Fibroblast of lung (primary cell): ENCODE measurements at places on chromosomes 4 and X. TPM values are rescaled to one million over a fixed set of nuclear protein-coding genes. Genes with fewer than 3 reads are reported as not detected.

GAGE12D gene
- total RNA-seq, result not detected in 2 replicates

ASB5 gene
- total RNA-seq, result 0.51 and 1.8 TPM in 2 replicates

XAGE5 gene
- not detected in 2 replicates for total RNA-seq

TEX13C gene
- total RNA-seq, result not detected in 2 replicates

USP17L28 gene
- not detected in 2 replicates for total RNA-seq

CLGN gene
- 11.8 and 18.0 TPM in 2 replicates for total RNA-seq

MAPK10 gene
- total RNA-seq, result 8.0 and 20.0 TPM in 2 replicates

TMEM175 gene
- total RNA-seq, result 10.3 and 16.3 TPM in 2 replicates

TMPRSS11A gene
- not detected in 2 replicates for total RNA-seq

CD99L2 gene
- total RNA-seq, result 36.2 and 40.6 TPM in 2 replicates

STX18 gene
- 22.6 and 27.4 TPM in 2 replicates for total RNA-seq

GAGE2A gene
- total RNA-seq, result not detected in 2 replicates

CHST7 gene
- 8.5 and 11.2 TPM in 2 replicates for total RNA-seq

PDLIM3 gene
- 20.8 and 50.3 TPM in 2 replicates for total RNA-seq

BCOR gene
- 4.9 and 5.8 TPM in 2 replicates for total RNA-seq

F8A3 gene
- 0.99 and 1.0 TPM in 2 replicates for total RNA-seq

RPL10 gene
- 2,291 and 2,319 TPM in 2 replicates for total RNA-seq

DACH2 gene
- total RNA-seq, result 0.51 and 0.99 TPM in 2 replicates

IL9R gene
- total RNA-seq, result not detected in 2 replicates

GC gene
- total RNA-seq, result not detected in 2 replicates

GPC3 gene
- total RNA-seq, result 7.1 and 45.5 TPM in 2 replicates

CNGA2 gene
- not detected in 2 replicates for total RNA-seq

TMEM144 gene
- 2.3 and 4.6 TPM in 2 replicates for total RNA-seq

SORCS2 gene
- total RNA-seq, result 0.17 and 0.26 TPM in 2 replicates
